Uterine smooth muscle cell (primary cell): ENCODE measurements at places on chromosomes 16 and 17. TPM values are rescaled to one million over a fixed set of nuclear protein-coding genes. Genes with fewer than 3 reads are reported as not detected.

The E2F4 gene
- 61.1 and 79.1 TPM in 2 replicates for total RNA-seq

The KCNJ18 gene
- not detected in 2 replicates for total RNA-seq

The SULT1A2 gene
- total RNA-seq: under 0.01 TPM in 1 of 2 replicates, not detected in the other

The SLFN14 gene
- total RNA-seq: not detected in 2 replicates

The SSTR5 gene
- 0.12 TPM in 1 of 2 replicates, not detected in the other for total RNA-seq

The TBC1D26 gene
- total RNA-seq: under 0.01 TPM in 2 replicates

The EME1 gene
- 3.9 and 18.0 TPM in 2 replicates for total RNA-seq

The NT5M gene
- total RNA-seq: 2.2 and 3.7 TPM in 2 replicates

The PRAC1 gene
- not detected in 2 replicates for total RNA-seq

The FBXL16 gene
- total RNA-seq: 0.37 and 0.44 TPM in 2 replicates

The ZNF594 gene
- total RNA-seq: 9.7 and 11.2 TPM in 2 replicates

The SLC13A5 gene
- total RNA-seq: not detected in 2 replicates

The C17orf67 gene
- 0.87 and 1.1 TPM in 2 replicates for total RNA-seq

The ITGA2B gene
- 0.22 and 1.7 TPM in 2 replicates for total RNA-seq

The AANAT gene
- not detected in 2 replicates for total RNA-seq

The PNMT gene
- 0.22 TPM in 1 of 2 replicates, not detected in the other for total RNA-seq

The ARRB2 gene
- total RNA-seq: 3.5 and 5.2 TPM in 2 replicates

The RAMP2 gene
- total RNA-seq: 0.37 TPM in 1 of 2 replicates, not detected in the other

The CCP110 gene
- 11.9 and 17.8 TPM in 2 replicates for total RNA-seq

The YPEL2 gene
- total RNA-seq: 4.1 and 8.6 TPM in 2 replicates

The HS3ST4 gene
- not detected in 2 replicates for total RNA-seq

The GAS2L2 gene
- under 0.01 TPM in 1 of 2 replicates, not detected in the other for total RNA-seq

The CCL3 gene
- not detected in 2 replicates for total RNA-seq

The TMEM238L gene
- total RNA-seq: not detected in 2 replicates

The NPIPA7 gene
- 0.75 and 1.2 TPM in 2 replicates for total RNA-seq

The ACSM2B gene
- total RNA-seq: not detected in 2 replicates

The SNX20 gene
- not detected in 2 replicates for total RNA-seq

The HBZ gene
- total RNA-seq: not detected in 2 replicates

The DLX4 gene
- not detected in 2 replicates for total RNA-seq

The APOBR gene
- not detected in 2 replicates for total RNA-seq

The RTN4RL1 gene
- total RNA-seq: 0.11 and 0.12 TPM in 2 replicates

The TEKT1 gene
- total RNA-seq: not detected in 2 replicates

The MYH13 gene
- not detected in 2 replicates for total RNA-seq

The PRSS8 gene
- not detected in 2 replicates for total RNA-seq

The DOC2B gene
- not detected in 2 replicates for total RNA-seq

The C1QL1 gene
- 0.22 and 0.37 TPM in 2 replicates for total RNA-seq

The MT1G gene
- total RNA-seq: 0.55 TPM in 1 of 2 replicates, not detected in the other

The ZNF200 gene
- total RNA-seq: 8.1 and 9.2 TPM in 2 replicates

The ARL5C gene
- total RNA-seq: not detected in 2 replicates

The C1QTNF8 gene
- not detected in 2 replicates for total RNA-seq

The TSPOAP1 gene
- total RNA-seq: 0.44 and 4.0 TPM in 2 replicates

The ZNF213 gene
- total RNA-seq: 7.4 and 9.5 TPM in 2 replicates

The MYH1 gene
- under 0.01 TPM in 1 of 2 replicates, not detected in the other for total RNA-seq

The CMC2 gene
- total RNA-seq: 55.9 and 72.4 TPM in 2 replicates

The SEPTIN12 gene
- total RNA-seq: not detected in 2 replicates

The SMTNL2 gene
- under 0.01 TPM in 1 of 2 replicates, not detected in the other for total RNA-seq

The CTRB1 gene
- total RNA-seq: not detected in 2 replicates

The MYO15B gene
- total RNA-seq: 6.3 and 9.4 TPM in 2 replicates

The SEPTIN1 gene
- total RNA-seq: 0.25 TPM in 1 of 2 replicates, not detected in the other

The SLC12A3 gene
- under 0.01 TPM in 1 of 2 replicates, not detected in the other for total RNA-seq

The MYH8 gene
- under 0.01 TPM in 1 of 2 replicates, not detected in the other for total RNA-seq

The RNF222 gene
- not detected in 2 replicates for total RNA-seq

The NPIPB8 gene
- total RNA-seq: under 0.01 and 0.12 TPM in 2 replicates

The GGT6 gene
- not detected in 2 replicates for total RNA-seq

The RGS11 gene
- 0.22 and 4.2 TPM in 2 replicates for total RNA-seq
